Uterus (tissue), 4 donors: ENCODE measurements at places on chromosomes 13 and 19. TPM values are rescaled to one million over a fixed set of nuclear protein-coding genes. Genes with fewer than 3 reads are reported as not detected.

DNA sequence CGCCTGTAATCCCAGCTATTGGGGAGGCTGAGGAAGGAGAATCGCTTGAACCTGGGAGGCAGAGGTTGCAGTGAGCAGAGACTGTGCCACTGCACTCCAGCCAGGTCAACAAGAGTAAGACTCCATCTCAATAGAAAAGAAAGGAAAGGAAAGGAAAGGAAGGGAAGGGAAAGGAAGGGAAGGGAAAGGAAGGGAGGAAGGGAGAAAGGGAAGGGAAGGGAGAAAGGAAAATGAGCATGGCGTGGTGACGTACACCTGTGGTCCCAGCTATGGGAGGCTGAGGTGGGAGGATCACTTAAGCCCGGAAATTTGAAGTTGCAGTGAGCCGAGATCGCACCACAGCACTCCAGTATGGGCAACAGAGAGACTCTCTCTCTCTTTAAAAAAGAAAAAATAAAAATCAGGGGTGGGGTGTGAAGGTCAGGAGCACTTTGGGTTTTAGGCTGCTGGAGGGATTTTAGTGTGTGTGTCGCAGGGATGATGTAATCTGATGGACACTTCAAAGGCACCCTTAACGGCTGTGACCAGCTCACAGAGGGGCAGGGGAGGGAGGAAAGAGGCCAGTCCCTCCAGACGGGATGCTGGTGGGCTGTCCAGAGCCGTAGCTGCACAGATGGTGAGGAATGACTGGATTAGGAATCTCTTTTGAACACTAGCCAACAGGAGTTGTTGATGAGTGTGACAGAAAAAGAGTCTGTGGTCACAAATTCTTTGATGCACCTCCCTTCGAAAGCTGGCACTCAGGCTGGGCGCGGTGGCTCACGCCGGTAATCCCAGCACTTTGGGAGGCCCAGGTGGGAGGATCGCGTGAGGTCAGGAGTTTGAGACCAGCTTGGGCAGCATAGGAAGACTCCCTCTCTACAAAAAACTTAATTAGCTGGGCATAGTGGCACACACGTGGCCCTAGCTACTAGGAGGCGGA lies 27.6 kb downstream of the TMPRSS9 start:
- DNase-seq, result no peak

- no peak for DNase-seq
Measured at GRCh38 chr13:105389373-105389772, 1146.1 kb downstream of the EFNB2 start.

TUBA3C gene
- not detected for total RNA-seq

HSH2D gene
- total RNA-seq, result 3.1 TPM

MTUS2 gene
- 3.6 TPM for total RNA-seq

- no peak for DNase-seq
Measured at GRCh38 chr19:33819506-33819879, 22.8 kb downstream of the KCTD15 start.

- no peak for DNase-seq
Measured at GRCh38 chr19:11659612-11660011, 62.3 kb downstream of the ZNF627 start.

GRCh38 chr13:65725006-65725405 lies 1505.1 kb downstream of the PCDH9 start:
- no peak for DNase-seq

ELAVL1 gene
- 14.1 TPM for total RNA-seq

GRCh38 chr13:30431269-30431940 lies 9.1 kb downstream of the UBE2L5 start:
- DNase-seq, result no peak

KIR2DL3 gene
- not detected for total RNA-seq

ICAM4 gene
- not detected for total RNA-seq

- no peak for DNase-seq
Measured at GRCh38 chr13:40484101-40484800, 182.2 kb downstream of the FOXO1 start.

DNA sequence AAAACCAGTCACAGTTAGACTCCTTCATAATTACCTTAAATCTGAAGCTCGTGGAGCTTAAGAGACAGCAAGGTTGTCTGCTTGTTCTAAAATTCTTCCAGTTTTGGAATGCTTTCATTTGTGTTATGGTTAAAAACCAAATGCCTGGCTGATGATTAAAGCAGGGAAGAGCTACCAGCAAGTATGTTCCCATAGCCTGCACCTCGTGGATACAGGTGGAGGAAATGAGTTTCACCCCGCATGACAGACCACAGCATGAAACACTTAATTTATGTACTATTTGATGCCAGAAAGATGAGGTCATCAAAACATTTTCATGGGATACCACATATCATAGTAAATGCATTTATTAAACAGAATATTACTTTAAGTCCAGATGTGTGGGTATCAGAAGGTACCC lies 416 bp upstream of the DOCK9 start:
- DNase-seq, result no peak

ZNF575 gene
- total RNA-seq, result 0.21 TPM

GRCh38 chr13:75908141-75908540 lies 272.0 kb downstream of the LMO7 start:
- DNase-seq, result no peak

DNA sequence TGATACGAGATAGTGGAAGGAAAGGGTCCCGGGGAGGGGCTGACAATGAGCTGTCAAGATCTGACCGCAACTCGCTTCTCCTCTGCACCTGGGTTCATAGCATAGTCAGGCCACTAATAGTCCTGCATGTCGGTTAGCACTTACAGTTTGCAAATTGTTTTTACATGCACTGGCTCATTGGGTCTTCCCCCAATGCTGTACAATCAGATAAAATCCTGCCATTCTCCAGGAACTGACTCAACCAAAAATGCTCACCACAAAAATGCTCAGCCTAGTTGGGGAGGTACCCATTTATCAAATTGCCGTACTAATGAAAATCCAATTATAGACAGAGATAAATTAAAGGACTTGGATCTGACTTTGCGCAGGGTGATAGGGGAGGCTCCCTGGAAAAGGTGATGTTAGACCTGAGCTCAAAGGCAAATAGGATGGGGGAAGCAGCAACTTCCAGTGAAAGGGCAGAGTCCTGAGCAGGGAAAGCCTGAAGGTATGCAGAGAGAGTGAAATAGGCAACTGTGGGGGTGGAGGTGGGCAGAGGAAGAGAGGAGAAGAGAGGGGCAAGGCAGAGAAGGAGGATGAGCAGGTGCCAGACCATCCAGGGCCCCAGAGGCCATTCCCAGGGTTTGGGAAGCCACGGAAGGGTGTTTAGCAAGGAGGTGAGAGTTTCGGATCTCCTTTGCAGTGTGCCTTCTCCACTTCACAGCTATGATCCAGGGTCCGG lies 326.1 kb upstream of the TSHZ3 start:
- no peak for DNase-seq

- no peak for DNase-seq
Measured at GRCh38 chr13:106423530-106423929, 111.9 kb downstream of the EFNB2 start.

DNA sequence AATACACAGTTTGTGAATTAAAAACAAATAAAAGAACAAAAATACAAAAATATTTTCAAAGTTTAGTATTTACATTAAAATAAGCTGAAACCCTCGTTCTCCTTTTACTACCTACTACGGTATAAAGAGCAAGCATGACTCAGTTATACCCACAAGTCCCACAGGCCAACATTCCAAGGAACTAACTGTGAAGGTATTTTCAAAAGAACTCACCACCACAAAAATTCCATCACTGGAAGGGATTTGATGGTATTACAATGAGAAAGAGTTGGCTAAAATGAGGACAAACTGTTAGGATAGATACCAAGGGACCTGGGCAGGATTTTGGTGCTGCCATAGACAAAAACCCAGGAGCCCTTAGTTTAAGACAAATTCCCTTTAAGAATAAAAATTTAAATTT lies 122.7 kb downstream of the TBC1D4 start:
- no peak for DNase-seq

KLK4 gene
- total RNA-seq, result not detected

DNA sequence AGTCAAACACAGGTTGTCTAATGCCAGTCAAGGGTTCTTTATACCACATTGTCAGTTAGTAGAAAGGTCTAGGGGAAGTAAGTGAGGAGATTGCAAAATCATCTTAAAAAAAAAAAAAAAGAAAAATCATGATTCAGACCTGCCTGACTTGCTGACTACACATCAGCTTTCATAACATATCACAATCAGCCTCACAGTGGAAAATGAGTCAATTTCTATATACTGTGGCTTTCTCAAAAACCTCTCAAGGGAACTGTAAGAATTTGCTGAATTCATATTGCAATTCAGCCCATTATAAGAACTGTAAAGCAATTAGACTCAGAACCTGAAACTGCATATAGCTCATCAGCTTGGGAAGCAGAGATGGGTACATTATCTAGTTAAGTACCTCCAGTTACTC lies 75.3 kb upstream of the GPC6 start:
- no peak for DNase-seq

FAM83E gene
- 1.8 TPM for total RNA-seq

DNA sequence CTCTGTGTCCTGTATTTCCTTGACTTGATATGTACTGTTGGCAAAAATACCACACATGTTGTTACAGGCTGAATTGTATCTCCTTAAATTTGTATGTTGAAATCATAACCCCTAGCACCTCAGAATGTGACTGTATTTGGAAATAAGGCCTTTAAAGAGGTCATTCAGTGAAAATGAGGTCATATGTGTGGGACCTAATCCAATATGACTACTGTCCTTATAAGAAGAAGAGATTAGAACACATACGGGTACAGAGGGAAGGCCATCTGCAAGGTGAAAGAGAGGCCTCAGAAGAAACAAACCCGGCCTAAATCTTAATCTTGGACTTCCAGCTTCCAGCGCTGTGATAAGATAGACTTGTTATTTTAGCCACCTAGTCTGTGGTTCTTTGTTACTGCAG lies 202.5 kb downstream of the NUFIP1 start:
- DNase-seq, result no peak

DNA sequence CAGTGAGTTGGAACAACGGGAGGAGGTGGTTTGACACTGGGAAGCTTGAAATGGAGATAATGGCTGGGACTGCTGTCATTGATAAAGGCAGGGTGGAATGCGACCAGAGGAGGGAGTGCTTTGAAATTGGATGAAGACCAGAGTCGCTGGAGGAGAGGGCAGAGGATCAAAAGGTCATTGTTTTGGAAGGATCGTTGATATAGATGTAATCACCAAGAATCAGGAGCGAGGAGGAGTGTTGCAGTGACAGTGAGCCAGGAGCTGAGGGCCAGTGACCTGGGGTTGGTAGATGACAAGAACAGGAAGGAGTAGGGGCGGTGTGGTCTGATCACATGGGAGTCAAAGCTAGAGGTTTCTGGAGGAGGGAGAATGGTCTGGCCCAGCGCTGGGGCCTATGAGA lies 25.3 kb downstream of the TM9SF2 start:
- no peak for DNase-seq

EFNA2 gene
- not detected for total RNA-seq

- no peak for DNase-seq
Measured at GRCh38 chr13:23039266-23039935, 141.4 kb upstream of the SGCG start.

DNA sequence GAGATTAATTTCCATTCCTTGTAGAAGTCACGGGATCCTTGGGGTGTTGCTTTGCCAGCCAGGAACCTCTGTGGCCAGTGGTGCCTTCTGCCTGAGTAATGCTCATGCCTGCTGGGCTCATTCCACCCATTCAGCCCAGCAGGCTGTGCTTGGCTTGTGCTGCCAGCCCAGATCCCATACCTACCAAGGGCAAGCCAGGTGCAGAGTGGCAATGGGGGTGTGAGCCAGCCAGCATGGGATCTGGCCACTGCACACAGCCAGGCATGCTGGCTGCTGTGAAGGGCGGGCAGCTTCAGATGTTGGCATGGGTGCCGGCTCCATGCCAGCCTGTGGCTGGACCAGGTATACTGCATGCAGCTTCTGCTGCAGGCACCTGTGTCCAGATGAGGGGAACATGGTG lies 42.5 kb downstream of the WDFY2 start:
- no peak for DNase-seq

DNA sequence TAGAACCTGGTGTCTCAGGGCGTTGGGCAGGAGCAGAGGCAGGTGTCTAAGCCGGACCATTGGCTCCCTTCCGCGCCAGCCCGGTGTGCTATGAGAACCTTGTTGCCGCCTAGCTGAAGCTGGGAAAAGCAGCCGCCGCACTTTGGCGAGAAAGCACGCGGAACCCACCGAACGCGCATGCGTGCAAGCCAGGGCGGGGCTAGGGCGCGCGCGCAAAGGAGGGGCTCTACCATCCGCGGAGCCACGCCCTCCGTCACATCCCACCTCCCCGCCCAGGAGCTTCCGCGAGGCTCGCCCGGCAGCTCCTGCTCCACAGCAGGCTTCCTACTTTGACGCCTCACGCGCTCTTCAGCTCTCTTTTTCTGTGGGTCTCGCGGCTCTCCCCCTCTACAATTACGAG lies 51.3 kb downstream of the WDR87 start:
- no peak for DNase-seq

AKT2 gene
- 177 TPM for total RNA-seq

GRCh38 chr13:67520886-67521285 lies 290.8 kb upstream of the PCDH9 start:
- no peak for DNase-seq

DNA sequence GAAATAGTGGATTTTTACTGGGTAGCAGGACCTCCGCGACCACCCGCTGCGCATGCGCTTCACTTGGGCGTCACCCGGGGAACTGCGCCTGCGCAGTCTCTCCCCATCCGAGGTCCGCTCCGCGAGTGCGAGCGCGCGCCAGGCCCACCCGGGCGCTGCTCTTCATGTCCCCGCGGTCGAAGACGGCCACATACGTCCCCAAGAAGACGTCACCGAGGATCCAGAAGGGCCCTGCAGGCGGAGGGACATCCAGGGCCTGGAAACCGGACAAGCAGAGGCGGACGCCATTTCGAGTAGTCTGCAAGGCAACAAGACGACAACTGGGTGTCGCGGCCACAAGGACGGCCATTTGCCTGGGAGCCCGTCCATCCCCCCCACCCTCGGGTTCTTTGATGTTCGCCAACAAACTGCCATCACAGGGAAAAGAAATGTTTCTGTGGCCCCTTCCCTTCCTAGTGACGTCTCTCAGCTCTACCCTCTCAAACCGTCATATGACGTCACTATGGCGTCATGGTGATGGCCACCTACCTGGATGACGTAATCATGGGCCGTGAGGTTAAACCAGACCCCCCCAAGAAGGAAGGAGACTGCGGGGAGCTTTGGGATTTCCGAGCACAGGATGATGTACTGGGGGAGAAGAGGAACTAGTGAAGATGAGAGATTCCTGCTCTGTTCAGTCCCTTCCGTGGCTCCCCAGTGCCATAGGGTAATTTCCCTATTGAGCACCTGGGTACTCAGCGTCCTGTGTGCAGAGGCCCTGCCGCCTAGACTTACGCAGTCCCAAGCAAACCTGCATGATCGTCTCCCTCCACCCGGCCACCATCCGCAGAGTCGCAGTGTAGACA lies 6.7 kb downstream of the NAPSA start:
- peak; percentile 60 for DNase-seq

DNA sequence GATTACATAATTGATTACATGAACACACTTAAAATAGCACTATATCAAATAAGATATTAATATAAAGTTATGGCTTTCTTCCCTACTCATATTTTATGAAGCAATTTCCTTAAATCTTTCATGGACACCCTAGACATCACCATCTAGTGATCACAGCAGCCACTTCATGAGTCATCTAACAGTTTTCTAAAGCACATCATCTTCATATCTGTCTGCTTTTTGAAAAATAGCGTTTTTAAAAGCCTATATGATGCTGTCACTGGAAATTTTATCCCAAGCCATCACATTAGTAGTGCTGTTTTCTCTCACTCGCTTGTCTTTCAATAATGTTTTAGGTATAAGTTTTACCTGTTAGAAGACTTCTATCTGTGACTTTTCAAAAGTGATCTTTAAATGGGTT lies 326.1 kb downstream of the SLITRK6 start:
- DNase-seq, result no peak

RUBCNL gene
- 11.8 TPM for total RNA-seq

- DNase-seq, result no peak
Measured at GRCh38 chr13:111577208-111577828, 256.9 kb downstream of the TEX29 start.

ANKRD10 gene
- total RNA-seq, result 204 TPM

ZNF135 gene
- 12.6 TPM for total RNA-seq
